ENCODE measurements at places on chromosomes 12 and 14.

GRCh38 chr14:39666386-39666785 lies 234.2 kb upstream of the FBXO33 start:
- no peak for DNase-seq

- no peak for DNase-seq
Observed at GRCh38 chr12:110916295-110916875, 4.0 kb downstream of the MYL2 start.

DNA sequence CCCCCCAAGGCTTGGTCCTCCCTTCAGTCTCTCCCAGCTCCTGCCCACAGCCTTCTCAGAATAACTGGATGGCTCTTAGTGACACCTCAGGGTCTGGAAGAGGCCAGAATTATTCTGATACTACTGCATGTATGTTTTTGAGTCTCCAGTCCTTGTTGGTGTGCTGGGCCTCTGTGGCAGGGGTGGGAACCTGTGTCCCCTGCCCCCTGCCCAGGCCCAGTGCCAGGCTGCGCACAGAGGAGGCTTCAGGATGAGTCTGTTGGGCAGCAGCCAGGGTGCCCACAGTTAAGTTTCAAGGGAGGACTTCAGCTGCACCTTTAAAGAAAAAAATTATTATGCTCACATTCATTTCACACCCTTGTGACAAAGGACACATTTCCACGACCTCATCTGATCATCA lies 348.3 kb downstream of the CACNA1C start:
- no peak for DNase-seq

- DNase-seq: no peak
Observed at GRCh38 chr12:66453120-66453519, 150.8 kb downstream of the HELB start.

- DNase-seq: no peak
Observed at GRCh38 chr12:75483431-75483830, 2.9 kb downstream of the GLIPR1 start.

- no peak for DNase-seq
Observed at GRCh38 chr12:68943848-68944247, 10.9 kb upstream of the CPM start.

All from CD4-positive, alpha-beta T cell treated with Interleukin-15 for 4 hours (primary cell).